ENCODE measurements at places on chromosomes 13 and 19.

GRCh38 chr13:102868366-102868936 is 22.6 kb downstream of the ERCC5 start:
- no peak for DNase-seq

GRCh38 chr13:50524560-50524959 is 318.9 kb downstream of the DLEU7 start:
- no peak for DNase-seq

GRCh38 chr13:39108783-39109182 is 70.5 kb downstream of the NHLRC3 start:
- no peak for DNase-seq

- no peak for DNase-seq
These were observed 892.9 kb downstream of the OLFM4 start for GRCh38 chr13:53921473-53921872.

DNA sequence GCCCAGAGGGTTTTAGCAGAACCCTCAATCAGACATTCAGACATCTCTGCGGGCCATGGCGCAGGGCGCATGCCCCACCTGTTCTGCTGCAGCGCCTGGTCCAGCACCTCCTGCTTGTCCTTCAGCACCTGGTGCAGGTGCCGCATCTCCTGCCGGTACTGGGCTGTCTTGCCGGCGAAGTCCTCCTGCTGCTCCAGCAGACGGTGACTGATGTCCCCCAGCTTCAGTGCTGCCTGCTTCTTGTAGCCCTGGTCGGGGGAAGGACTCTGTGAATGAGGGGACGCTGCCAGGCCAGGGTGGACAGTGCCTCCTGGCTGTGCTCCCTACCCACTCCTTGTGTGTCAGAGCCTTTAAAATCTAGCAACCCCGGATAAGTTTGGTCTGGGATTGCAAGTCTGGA is 12.2 kb upstream of the SLC7A9 start:
- DNase-seq = no peak

- DNase-seq = no peak
These were observed 21.5 kb downstream of the CPT1C start for GRCh38 chr19:49712397-49712859.

DNA sequence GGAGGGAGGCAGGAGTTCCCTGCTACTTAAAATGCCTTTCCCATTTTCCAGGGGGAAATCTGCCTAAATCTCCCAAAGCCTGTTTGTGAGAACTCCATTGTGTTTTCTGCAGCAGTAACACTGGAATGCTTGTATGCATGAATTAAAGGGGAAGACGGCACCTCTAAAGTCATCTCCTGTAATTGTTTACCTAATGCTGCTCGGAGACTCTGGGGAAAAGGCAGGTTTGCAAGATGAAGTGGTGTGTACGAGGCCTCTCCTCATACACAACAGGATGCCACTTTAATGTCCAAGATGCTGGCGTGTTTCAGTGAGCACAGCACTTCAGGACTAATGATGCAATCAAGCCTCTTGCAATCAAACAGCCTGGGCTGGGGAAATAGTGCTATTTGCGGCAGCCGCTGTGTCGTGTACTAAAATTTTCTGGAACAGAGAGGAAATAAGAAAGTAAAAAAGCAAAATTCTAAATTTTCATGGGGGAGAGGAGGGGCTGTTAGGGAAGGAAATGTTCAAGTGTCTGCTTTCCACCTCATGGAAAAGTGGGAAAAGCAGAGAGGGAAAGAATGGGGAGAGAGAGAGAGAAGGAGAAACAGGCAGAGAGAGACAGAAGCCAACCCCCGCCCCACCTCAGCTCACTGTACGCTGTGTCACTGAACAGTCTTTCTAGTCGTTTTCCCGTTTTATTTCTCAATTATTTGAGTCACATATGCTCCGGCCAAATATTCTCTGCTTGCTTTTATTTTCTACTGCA is 32.9 kb downstream of the TSHZ3 start:
- no peak for DNase-seq

DNA sequence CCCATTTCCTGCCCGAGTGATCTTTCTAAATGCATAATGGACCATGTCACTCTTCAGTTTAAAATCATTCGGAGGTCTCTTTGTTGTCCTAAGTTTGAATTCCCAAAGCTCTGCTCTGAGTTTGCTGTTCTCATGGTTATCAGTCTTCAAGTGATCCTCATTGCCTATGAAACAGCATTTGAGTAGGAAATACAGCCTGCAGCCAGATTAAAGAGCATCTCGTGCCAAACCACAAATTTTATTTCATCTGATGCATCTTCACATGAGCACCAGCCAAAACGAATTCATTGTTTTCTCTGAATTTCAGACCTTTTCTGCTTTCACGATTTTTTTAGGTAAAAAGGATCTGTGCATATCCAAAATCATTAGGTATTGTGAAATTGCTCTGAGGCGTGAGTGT is 299.6 kb downstream of the TDRD3 start:
- no peak for DNase-seq

GRCh38 chr13:102993348-102993747 is 72.9 kb downstream of the SLC10A2 start:
- no peak for DNase-seq

- no peak for DNase-seq
These were observed 28.7 kb upstream of the KCTD15 start for GRCh38 chr19:33767898-33768413.

- DNase-seq = no peak
These were observed 6.9 kb upstream of the FBXL3 start for GRCh38 chr13:77033717-77034302.

DNA sequence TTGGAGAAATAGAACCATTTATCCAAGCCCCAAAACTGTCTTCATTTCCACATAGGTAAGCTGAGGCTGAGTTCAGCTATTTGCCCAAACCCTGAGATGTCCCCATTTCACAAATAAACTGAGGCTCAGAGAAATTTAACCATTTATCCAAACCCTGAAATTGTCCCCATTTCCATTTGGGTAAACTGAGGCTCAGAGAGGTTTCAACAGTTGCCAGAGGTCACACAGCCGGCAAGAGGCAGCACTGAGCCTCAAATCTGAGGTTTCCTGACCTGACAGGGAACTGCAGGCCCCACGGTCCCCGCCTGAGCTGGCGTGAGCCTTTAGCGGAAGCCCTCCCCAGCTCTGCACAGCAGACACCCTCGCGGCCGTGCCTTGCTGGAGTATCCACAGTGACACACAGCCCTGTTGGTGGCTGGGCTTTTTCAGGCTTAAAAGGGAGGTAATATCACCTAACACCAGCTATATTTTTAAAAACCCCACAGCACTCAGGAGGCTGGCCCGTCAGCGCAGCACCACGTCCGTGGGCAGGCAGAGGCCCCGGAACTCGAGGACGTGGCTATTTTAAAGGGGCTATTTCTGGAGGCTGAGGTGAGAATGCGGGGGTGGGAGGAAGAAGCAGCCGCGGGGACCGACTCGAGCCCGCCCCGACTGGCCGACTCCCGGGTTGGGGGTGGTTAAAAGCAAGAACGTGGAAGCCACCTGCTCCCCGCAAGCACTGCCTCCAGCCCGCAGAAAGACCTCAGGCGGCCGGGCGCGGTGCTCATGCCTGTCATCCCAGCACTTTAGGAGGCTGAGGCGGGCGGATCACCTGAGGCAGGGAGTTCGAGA is 18.5 kb downstream of the PTPRS start:
- DNase-seq = peak; percentile 15

DNA sequence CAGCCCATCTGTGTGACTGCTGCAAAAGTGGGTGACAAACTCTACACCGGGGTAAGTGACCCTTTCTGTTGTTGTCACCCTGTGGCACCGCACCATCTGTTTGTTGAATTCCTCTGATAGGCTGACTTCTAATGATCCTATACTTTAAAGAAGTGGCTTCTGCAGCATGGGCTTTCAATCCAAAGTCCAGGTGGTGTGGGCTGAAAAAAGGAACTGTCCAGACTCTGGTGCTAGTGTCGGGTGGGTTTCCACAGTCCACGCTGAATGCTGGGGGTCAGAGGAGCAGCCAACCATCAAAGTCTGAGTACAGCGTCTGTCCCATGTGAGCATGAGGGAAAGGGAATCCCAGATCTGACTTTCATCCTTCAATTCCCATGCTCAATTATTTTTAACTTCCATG is 31.6 kb upstream of the SPATA13 start:
- no peak for DNase-seq

DNA sequence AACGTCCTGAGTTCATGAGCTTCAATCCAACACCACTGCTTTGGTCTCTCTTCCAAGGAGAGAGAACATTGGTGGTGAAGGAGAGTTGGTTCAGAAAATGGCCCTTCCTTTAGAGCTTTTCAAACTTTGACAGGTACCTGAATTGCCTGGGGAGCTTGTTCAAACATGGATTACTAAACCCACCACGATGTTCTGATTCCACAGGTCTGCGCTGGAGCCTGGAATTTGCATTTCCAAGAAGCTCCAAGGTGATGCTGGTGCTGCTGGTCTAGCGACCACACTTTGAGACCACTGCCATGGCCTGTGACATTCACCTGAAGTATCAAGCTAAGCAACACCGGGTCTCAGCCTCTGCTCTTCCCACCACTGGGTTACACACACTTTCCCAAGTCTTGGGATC is 60.2 kb downstream of the GSX1 start:
- DNase-seq = no peak

DNA sequence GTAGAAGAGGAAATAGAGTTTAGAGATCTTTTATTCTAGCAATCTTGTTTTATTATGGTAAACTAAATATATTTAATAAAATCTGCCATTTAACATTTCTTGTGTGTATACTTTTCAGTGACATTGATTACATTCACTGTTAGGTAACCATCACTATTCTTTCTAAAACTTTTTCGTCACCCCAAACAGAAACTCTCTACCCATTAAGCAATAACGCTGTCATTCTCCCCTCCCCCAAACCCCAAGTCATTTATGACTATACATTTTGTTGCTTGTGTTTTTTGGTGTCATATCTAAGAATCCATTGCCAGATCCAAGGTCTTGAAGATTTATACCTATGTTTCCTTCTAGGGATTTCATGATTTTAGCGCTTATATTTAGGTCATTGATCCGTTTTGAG is 10.6 kb downstream of the URI1 start:
- DNase-seq = no peak

DNA sequence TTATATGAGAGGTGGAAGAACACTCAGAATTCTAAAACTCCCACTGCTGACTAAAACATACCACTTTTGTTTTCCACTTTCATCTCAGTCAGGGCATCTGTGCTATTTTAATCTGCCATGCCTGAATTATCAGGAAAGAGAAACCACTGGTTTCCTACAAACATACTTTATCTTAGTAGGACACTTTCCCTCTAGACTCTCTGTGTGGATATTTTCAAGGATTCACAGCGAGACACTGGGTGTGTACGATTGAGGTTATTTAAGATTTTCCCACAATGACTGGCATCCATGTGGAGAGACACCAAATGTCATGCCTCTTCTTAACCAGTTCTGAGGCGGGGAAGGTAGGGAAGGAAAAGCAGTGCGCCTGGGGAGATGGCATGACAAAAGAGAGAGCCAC is 212.2 kb downstream of the ENOX1 start:
- DNase-seq = no peak

GRCh38 chr19:49057636-49058234 is at the start of gene CGB7:
TSS of gene CGB7 (minus strand) at chr19:49057749. CDS start at chr19:49055375, 2,374 bp downstream.
- DNase-seq = no peak

- DNase-seq = no peak
These were observed 66.8 kb upstream of the RAP2A start for GRCh38 chr13:97367016-97367822.

- DNase-seq = no peak
These were observed 23.3 kb downstream of the MIPEP start for GRCh38 chr13:23865906-23866305.

- DNase-seq = no peak
These were observed 605.8 kb downstream of the PCDH9 start for GRCh38 chr13:66624302-66624701.

GRCh38 chr13:109745702-109746101 is 40.7 kb downstream of the IRS2 start:
- DNase-seq = no peak

DNA sequence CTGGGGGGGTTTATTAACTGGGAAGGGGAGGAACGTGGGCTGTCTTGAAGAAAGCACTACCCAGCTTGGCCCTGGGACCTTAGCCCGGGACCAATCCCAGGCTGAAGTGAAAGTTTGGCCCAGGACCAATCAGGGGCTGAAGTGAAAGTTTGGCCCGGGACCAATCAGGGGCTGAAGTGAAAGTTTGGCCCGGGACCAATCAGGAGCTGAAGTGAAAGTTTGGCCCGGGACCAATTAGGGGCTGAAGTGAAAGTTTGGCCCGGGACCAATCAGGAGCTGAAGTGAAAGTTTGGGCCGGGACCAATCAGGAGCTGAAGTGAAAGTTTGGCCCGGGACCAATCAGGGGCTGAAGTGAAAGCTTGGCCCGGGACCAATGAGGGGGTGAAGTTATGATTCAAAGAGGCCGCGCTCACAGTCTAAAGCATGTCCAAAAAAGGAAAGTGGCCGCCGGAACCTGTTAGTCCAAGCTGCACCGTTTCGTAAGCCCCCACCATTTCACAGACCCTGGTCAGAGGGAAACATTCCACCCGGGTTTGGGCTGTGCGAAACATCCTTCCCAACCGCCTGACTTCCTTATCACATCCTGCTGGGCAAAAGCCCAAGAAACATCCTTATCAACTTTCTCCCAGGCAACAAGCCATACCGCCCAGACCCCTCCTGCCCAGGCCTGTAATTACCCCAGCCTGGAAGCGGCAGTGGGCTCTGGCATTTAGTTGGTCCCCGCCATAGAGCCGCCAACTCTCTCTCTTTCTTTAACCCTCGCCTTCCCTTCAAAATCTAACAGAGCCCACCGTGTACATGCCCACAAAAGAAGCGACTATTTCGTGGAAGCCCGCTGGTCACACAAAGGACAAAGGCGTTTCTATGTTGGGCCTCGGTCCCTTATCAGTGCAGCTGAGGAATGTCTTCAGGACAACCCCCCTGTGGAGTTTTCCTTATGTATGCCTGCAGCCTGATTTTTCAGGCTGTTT is 1.1 kb downstream of the ZNF850 start:
- DNase-seq = peak; percentile 44

- no peak for DNase-seq
These were observed 6.3 kb downstream of the SLC7A1 start for GRCh38 chr13:29589234-29589633.

DNA sequence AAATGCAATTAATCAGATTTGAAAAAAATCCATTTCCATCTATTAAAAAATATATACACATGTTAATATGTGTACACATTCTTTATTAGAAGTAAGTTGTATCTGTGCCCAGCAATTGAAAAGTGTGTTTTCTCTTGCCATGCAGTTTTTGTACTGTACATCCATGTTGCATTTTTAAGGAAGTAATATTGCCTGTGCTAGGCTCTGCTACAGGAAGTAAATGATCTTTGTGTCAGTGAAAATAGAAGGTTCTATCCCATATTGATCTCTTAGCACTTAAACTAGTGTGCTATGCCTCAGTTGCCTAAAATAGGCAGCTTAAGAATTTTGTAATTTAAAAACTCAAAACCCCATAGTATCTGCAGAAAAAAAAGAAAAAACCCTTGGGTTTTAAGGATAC is 122.5 kb downstream of the CDK8 start:
- DNase-seq = no peak
